ENCODE measurements at places on chromosomes 5 and 9. TPM values are rescaled to one million over a fixed set of nuclear protein-coding genes. Genes with fewer than 3 reads are reported as not detected.

Gene PCDHA9
- total RNA-seq: 0.29 TPM

Gene CDC26
- total RNA-seq: 27.9 TPM

Gene SPATA31C1
- not detected for total RNA-seq

Gene UGT3A2
- total RNA-seq: under 0.01 TPM

Gene SLC6A7
- total RNA-seq: under 0.01 TPM

Gene NKD2
- not detected for total RNA-seq

Gene TGFBI
- total RNA-seq: 2,120 TPM

Data from osteoblast (primary cell).